ENCODE measurements at places on chromosomes 16 and 17.
A peak's percentile ranks its signal among the peaks of the same experiment; 100 is the strongest.

GRCh38 chr17:16419929-16420271 lies 4.5 kb downstream of the TRPV2 start:
- peak; percentile 56 for DNase-seq

DNA sequence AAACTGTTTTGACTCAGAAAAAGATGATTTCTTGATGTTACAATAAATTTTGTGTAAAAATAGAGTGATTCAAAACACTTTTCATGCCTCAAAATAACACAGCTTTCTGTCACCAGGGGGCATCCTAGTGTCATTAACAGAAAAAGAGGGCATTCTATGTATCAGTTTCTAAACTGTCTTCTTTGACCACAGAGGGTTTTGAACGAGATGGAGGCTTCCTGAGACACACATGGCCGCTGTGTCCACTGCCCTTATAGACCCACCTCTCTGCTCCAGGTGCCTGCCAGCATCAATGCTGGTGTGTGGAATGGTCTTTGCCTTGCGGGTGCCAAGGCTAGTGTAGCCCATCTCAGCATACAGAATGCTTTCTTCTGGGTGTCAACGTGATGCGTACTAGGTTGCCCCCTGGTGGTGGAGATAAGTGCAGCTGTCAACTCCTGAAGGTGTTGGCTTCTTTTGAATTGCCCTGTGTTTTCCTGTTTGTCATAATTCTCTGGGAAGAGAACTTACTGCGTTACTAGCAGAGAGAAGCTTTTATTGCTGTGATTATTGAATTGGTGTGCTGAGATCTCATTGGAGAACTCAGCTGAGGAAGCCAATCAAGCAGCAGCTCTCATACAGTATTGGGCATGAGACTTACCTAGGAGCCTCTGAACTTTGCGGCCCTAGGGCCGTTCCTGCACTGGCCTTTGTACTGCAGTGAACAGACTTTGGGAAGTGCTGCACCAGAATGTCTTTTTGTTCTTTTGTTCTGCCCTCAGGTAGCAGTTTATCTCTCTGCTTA lies 38.6 kb downstream of the USP10 start:
- DNase-seq: peak; percentile 79

- no peak for DNase-seq
These were observed 231.3 kb downstream of the HAPSTR1 start for GRCh38 chr16:9322769-9323168.

- DNase-seq: no peak
These were observed 8.1 kb downstream of the NDE1 start for GRCh38 chr16:15658149-15658548.

DNA sequence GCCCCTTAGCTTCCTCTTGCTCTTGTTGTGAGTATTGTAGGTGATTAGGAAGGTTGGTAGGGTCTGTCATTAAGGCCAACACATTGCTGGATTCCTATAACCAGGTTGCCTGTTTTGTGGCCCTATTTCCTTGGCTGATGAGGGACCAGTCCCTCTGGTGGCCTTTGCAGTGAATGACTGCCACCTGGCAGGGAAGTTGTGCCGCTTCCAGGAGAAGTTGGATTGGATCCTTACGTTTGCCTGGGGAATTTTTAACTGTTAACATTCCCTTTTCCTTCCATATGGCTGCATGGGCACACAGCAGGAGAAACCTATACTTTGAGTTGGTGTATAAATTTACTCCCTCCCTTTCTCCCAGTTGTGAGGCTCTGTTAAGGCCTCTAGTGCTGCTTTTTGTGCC lies 32.4 kb downstream of the LCMT1 start:
- no peak for DNase-seq

DNA sequence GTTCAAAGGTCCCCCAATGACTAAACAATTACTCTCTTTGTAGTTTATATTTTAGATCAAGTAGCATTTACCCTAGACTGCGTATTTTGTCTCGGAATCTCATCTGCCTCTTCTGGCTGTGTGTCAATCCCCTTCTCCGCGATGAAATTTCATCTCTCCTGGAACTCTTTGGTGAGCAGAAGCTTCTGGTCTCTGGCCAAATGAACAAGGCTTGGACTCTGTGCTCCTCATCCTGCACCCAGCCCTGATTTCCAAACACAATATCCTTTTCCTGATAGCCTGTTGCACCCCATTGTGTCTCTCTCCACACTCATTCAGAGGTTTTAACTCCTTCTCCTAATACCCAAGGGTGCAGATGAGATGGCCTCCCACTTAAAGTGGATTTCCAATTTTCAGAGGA lies 609.4 kb upstream of the CDH5 start:
- no peak for DNase-seq

Data from activated CD4-positive, alpha-beta memory T cell treated with anti-CD3 and anti-CD28 coated beads, Interleukin-2, amount 10 ng/mL, durations not matched to agents 7 days and 5 days (primary cell).